Tibial nerve (tissue), 4 donors: ENCODE measurements at places on chromosomes 11 and 22.

- DNase-seq, result no peak
Observed at GRCh38 chr22:44383652-44384562, 71.2 kb upstream of the SHISAL1 start.

DNA sequence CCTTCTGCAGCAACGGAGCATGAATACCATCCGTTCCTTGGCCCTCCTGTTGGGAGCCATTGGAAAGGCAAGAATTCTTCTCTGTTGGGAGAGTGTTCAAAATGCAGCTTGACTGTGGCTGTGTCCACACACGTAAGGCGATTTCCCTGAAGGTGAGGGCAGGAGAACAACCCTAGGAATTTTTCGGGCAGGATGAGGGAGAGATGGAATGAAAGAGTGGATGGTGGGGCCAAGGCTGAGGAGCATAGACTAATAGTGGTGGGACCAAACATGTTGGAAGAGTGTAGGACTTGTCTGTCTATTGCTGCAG lies 924.9 kb downstream of the TBC1D22A start:
- DNase-seq, result no peak

- no peak for DNase-seq
Observed at GRCh38 chr22:23850136-23850611, 7.5 kb upstream of the SLC2A11 start.

GRCh38 chr11:10197091-10197490 lies 96.9 kb downstream of the SBF2 start:
- DNase-seq, result no peak

DNA sequence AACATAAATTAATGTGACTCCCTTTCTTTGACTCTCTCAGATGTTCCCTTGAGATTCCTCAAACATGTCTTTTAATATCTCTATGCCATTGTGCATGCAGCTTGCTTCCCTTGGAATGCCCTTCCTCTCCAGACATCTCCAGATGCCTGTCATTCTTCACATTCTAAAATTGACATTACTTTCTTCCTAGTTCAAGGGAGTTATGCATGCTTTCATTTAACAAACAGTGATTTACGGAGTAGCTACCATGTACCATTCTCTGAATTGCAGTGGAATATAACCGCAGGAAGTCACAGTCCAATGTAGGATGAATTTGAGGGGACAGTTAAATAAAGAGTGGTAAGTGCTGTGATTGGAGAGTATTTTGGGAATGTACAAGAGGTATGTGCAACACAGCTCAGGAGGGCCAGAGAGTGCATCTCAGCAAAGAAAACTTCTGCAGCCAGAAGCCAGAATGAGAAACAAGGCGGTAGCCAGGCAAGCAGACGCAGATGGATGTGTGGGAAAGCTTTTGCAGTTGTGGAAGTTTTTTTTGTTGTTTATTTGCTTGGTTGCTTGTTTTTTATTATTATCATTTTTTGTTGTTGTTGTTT lies 18.7 kb downstream of the MMP10 start:
- DNase-seq, result no peak

GRCh38 chr11:19714387-19715363 lies 2.0 kb downstream of the NAV2 start:
- DNase-seq, result peak; percentile 33

DNA sequence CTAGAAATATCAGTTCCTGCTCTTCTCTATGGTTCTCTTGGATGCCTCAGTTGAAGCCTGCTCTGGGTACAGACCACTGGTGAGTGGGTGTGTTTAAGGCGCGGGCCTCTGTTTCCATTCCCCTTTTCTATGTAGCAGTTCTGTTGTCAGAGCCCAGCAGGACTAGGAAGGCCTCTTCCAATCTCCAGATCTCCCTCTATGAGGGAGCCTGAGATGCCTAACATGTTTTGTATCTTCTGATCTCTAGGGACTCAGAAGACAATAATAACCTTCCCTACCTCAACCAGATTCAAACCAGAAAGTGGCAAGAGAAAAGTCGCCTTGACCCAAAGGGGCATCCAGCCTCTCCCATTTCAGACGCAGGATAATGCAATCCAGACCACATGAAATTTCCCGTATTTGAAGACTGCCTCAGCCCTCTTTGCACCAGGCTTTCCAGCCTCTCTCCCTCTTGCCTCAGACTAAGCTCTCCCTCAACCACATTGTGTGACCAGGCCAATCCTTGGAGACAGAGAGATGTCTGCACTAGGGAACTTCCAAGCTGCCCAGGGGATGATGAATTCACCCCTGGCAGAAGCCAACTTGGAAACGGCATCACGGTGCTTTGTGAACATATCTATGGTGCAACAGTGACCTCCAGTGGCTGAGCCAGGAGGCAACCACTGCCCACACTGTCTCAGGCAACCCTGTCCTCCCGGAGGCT lies 150.1 kb upstream of the UBASH3B start:
- peak; percentile 94 for DNase-seq

GRCh38 chr22:38943201-38943600 lies 14.2 kb upstream of the APOBEC3A start:
- DNase-seq, result no peak

DNA sequence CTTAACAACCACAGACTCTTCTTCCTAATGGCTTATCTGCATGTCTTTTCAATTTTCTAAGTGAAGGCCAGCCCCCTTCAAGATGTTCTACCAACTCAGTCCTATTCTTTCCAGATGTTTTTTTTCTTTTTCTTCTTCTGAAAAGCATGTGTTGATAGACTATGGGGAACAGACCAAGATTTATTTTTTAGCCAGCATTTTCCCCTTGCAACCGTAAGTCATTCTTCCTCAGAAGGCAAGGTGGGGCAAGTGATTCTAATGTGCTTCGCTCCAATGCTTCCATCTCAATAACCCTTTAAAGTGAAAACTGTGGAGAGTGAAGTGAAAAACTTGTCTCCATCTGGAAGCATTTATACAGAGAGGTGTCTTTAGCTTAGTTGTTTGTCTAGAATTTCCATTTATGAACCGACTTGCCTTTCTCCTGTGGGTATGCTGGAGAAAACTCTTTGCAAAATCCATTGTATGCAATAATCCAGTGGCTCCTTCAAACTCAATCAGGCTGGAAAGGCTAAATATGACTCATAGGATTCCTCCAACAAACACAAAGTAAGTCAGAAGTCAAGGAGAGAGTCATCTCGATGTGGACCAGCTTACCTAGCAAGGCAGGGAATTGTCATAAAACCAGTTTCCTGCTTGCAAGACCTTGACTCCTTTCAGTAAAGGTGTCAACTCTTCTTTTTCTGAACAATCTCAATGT lies 83.7 kb downstream of the MAML2 start:
- no peak for DNase-seq

GRCh38 chr11:34181251-34181650 lies 75.8 kb downstream of the NAT10 start:
- no peak for DNase-seq

- peak; percentile 25 for DNase-seq
Observed at GRCh38 chr11:124644426-124645280, 22.0 kb downstream of the TBRG1 start.

DNA sequence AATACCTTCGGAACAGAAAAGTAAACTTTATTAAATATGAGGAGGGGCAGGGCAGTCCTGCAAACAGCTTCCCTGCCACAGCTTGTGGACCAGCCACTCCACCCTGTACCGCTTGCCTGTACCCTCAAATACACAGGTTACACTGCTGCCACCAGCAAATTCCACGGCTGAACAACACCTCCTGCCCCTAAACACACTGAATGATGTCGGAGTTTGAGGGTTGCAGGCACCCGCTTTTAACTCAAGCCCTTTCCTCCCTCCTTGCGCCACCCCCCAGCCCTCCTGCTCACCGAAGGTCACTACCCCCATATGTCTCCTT lies 4.0 kb downstream of the VSIG2 start:
- DNase-seq, result no peak
